ENCODE measurements at places on chromosomes 6 and 20. TPM values are rescaled to one million over a fixed set of nuclear protein-coding genes. Genes with fewer than 3 reads are reported as not detected.

Gene TTI1
- total RNA-seq, result 16.3 TPM

DNA sequence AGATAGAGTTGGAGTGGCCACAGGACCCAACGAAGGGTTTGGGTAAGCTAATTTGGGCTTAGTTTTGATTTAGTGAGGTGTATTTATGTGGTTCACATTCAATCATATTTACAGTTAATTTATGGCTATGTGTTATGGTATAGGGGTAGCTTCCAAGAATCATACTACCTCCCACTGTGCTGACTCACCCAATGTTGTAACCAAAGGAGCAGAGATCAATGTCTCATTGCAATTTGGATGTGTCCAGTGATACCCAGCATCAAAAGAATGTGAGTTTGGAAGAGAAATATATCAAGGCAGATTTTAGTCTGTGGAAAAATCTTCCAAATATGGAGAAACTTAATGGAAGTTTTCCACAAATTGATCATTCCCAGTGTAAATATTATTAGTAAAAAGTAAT, 25.3 kb upstream of the SMIM8 start:
- DNase-seq, result no peak

- DNase-seq, result no peak
Measured at GRCh38 chr20:58702161-58702510, 9.5 kb downstream of the NPEPL1 start.

- no peak for DNase-seq
Measured at GRCh38 chr6:160990847-160991405, 643 bp upstream of the MAP3K4 start.

- peak; percentile 70 for DNase-seq
Measured at GRCh38 chr20:50304501-50304856, 113.8 kb downstream of the CEBPB start.

- DNase-seq, result no peak
Measured at GRCh38 chr6:33211666-33212422, 3.5 kb downstream of the RING1 start.

GRCh38 chr6:15508441-15508871, 154.4 kb downstream of the DTNBP1 start:
- DNase-seq, result peak; percentile 60

GRCh38 chr6:89805814-89806371, 13.7 kb downstream of the MDN1 start:
- no peak for DNase-seq

- peak; percentile 72 for DNase-seq
Measured at GRCh38 chr6:31402324-31403282, 792 bp upstream of the MICA start.

DNA sequence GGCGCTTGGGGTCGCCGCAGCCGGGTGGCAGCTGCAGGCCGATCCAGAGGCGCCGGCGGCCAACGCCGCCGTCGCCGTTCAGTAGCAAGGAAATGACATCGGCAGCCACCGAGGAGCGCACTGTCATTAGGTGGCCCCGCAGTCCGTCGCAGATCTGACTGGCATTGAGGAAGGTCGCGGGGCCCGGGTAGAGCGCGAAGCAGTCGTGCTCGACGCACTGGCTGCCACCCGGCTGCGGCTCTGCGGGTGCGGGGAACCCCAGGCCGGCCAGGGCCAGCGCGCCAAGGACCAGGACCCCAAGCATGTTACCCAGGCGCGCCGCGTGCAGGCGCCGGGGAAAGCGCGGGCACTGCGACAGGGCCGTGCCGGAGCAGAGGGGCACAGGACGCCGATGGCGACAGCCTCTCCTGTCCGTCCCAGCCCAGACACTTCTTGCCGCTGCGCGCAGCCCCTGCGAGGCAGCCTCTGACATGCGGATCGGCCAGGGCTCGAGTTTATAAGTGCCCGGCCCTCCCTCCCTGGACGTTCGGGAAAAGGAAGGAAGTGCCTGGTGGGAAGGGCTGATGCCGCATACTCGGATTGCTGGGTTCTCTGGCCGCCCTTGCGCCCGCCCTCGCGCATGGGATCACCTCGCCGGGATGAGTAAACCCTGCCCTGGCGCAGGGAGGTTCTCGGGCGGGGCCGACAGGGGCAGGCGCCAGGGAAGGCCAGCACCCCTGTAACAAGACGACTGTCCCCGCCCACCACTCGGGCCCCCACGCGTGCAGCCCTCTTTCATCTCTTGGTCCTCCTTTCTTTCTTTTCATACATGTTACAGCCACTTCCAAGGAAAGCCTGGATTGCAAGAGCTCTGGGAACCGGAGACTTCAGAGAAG, at the start of gene THBD:
THBD (minus strand) TSS at position 472 of the 875 bp plus-strand sequence; CDS start at position 304, 168 bp downstream.
- peak; percentile 88 for DNase-seq

Gene VARS2
- total RNA-seq, result 28.7 TPM

DNA sequence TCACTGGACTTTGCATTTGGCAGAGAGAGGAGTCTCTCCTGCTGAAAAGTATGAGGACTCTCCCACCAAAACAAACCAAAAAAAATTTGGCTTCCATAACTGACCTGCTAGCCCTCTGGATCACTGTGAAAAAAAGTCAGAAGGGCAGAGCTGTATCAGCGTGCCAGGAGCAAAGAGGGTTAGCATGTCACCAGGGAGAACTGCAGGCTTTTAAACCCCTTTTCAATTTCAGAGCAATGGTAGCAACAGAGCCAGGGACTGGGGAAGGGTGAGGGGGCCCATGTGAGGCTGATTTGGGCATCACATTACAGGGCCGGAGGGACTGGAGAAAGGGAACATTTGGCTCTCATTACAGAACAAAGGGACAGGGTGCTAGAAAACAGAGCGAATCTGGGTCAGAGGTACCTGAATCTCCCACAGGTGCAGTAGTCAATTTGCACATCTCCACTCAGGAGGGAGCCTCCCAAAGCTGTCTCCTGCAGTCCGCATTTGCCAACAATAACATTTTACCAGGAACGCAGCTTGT, 185.7 kb upstream of the EYA4 start:
- DNase-seq, result no peak

DNA sequence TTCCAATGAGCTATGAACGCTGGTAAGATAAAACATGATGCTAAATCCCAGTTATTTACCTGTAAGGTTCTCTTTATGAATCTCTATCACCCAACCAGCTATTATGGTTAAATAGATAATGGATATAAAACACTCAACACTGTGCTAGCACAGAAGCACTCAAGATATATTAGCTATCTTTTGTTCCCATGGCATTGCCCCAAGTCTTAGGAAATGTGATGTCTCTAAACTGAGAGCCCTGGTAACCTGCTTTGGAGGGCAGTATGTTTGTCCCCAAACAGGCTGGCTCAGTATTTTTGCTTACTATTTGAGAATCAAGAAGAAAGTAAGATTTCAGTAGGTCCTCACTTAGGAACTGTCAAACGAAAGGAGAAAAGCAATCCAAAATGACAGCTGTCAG, 90.5 kb downstream of the BTBD9 start:
- no peak for DNase-seq

DNA sequence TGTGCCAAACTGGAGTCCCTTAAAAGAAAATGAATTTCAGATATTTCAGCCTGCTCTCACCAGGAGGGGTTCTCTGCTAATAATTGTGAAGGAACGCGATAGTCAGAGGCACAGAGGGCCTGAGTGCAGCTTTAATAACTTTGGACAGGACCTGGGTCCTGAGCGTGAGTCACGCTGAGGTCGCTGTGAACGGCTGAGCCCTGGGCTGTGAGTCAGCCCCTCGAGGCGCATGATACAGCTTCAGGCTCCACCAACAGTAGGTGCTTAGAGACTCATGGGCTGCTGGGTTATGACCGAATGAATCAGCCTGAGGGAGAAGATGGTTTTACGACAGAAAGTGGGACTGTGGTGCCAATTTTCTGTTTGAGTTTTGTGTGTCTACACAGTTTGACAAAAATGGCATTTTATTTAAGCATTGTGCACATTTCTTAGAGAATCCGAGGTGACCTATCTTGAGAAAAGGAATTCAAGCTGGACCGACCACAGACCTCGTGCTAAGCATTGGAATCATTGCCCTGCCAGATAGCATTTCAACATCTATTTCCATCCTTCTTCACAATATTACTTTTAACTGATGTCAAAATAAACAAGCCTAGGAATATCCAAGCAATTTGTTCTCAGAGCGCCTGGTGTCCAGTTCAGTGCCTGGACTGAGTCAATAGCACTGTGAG, 183.0 kb downstream of the THBS2 start:
- DNase-seq, result no peak

GRCh38 chr6:156919370-156919769, 142.2 kb downstream of the ARID1B start:
- DNase-seq, result no peak

GRCh38 chr6:53309059-53309900, 39.5 kb downstream of the ELOVL5 start:
- no peak for DNase-seq
